ENCODE measurements at places on chromosomes 12 and 14.

DNA sequence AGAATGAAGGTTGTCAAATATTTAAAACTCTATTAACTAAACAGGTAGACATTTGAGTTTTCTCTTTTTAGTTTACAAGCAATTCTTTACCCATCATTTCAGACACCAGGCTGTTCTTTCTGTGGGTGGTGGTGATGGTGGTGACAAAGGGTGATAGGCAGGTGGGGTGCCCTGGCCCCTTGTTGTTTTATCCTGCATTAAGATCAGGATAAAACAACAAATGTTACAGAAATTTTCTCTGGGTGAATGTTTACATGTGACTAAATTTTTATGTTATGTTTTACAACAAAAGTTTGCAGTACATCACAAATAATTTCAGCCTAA, 85.9 kb upstream of the MDM1 start:
- no peak for DNase-seq

- DNase-seq, result no peak
Observed at GRCh38 chr14:23402296-23403138, 5.6 kb downstream of the MYH6 start.

GRCh38 chr12:67833602-67834001, 155.6 kb upstream of the IFNG-AS1 start:
- DNase-seq, result no peak

GRCh38 chr12:40727774-40728483, 35.7 kb downstream of the CNTN1 start:
- DNase-seq, result no peak

- no peak for DNase-seq
Observed at GRCh38 chr12:104707794-104708558, 250.1 kb downstream of the SLC41A2 start.

All from activated T-helper 1 cell treated with anti-CD3 and anti-CD28 coated beads, Interleukin-2, amount 50 U/mL, for 16 hours (primary cell).